ENCODE measurements at places on chromosomes 11 and 22.

GRCh38 chr22:29524442-29525191 lies 28.9 kb downstream of the THOC5 start:
- DNase-seq, result no peak

DNA sequence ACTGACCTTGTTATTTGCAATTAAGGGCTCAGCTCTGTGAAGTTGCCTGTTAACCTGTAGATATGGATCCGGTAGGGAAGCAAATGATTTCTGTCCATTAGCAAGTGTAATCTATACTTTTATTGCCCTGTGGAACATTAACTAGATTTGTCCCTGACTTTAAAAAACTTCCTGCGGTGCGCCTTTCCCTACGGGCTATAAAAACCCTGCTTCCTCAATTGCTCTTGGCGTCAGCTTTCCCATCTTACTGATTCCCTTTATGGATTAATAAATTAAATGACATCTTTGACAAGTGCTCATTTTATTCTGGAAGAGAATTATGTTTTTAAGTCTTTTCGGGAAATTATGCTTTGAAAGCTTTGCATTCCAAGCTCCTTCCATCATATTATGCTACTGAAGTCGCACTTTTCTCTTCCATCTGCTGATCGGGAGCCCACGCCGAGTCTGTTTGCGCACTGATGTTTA lies 18.3 kb upstream of the CLMP start:
- no peak for DNase-seq

- DNase-seq, result no peak
Observed at GRCh38 chr11:19676475-19677380, 35.9 kb upstream of the NAV2 start.

DNA sequence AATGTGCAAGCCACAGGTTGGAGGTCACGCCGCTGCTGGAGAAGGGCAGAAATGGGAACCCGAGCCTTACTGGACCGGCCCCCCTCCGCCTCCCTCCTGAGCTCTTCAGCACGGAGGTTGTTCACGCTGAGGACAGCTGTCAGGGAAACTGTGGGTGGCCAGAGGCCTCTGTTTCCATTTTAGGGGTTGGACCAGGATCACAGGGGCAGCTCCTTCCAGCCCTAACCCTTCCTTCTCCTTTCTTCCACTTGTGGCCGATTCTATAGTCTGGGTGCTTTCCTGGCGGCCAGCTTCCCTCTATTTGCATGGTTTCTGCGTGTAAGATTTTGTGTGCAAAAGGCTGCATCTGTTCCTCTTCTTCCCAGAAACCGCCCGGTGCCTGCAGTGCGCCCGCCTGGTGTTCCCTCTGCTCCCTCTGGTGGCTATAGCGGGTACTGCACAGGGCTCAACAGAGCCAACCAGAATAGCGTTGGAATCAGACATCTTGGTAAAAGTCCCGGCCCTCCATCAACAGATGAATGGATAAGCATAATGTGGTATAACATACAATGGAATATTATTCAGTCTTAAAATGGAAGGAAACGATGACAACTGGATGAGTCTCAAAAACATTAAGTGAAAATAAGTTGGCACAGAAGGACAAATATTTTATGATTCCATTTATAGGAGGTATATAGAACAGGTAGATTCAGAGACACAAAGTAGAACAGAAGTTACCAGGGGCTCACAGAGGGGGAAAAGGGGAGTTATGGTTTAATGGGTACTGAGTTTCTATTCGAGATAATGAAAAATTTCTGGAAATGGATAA lies 8.4 kb upstream of the SLC22A8 start:
- peak; percentile 69 for DNase-seq

DNA sequence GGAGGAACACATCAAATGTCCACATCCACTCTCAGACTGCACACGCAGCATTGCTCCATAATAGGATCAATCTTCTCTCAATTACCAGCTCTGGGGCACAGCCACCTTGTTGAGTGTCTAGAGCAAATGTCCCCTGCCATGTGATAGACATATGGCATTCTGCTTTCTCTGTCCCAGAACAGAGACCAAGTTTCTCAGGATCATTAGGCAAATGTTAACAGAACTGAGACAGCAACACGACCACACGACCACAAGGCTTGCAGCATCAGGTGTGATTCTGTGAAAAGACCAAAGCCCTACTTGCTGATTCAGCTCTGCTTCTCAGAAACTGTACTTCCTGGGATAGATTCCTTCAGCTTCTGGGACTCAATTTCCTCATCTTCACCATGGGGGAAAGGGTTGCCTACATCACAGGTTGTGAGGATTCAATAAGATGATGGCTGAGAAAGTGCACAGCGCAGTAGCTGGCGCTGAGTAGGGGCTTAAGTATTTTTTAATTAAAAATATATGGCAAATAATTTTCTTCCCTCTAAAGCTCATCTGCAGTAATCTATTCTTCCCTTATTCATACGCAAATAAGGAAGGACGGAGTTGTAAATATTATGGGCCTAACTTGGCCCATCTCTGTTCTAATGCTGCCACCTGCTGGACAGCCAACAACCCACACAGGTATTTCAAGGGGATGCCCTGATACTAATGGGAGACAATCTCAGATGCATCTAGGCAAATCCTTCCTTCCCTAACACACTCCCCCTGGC lies 54.3 kb upstream of the USP47 start:
- DNase-seq, result peak; percentile 36

DNA sequence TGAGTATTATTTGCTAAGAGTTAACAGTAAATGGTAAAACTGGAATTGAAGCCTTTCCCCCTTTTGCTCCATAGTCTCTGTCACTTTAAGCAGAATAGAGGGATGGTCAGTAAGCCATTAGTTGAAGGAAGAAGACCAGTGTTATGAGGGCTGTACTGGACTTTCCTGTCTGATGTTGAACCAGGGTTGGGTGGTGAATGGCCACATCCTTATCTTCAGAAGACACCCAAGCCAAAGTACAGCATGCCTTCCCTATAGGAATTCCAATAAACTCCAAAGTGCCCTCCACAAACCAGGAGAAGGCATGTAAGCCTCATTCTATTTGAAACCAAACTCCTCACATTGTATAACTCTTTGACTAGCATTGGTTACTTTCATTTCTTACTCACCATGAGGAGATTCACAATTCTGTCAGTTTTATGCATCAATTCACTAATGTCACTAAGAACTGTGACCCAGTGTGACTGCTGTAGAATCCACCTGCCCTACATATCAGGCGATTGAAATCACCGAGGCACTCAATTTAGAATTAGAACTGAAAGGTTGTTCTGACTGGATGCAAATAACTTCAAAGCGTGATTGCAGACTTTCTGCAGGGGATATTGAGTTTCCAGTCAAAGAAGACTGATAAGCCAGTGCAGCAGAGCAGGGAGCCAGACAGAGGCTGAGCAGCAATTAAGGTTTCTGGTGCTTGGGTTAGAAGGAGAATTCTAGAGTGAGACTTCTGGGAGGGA lies 107.1 kb upstream of the DDI1 start:
- DNase-seq, result no peak

DNA sequence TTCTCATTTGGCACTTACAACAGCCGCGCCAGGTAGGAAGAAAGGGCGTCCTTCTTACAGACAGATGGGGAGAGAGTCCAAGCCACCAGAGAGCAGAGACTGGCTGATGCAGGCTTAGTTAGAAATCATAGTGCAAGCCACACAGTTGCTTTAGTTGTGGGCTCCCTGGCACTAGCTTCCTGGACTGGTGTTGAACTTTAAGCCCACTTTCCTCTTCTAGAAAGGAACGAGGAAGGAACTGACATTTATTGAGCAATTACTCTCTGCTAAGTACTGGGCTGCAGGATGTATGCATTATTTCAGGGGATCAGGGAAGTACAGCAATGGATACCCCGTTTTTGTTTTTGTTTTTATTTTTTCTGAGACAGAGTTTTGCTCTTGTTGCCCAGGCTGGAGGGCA lies 3.0 kb downstream of the BACE1 start:
- DNase-seq, result no peak

- no peak for DNase-seq
Observed at GRCh38 chr11:17699147-17700114, 19.9 kb upstream of the MYOD1 start.

DNA sequence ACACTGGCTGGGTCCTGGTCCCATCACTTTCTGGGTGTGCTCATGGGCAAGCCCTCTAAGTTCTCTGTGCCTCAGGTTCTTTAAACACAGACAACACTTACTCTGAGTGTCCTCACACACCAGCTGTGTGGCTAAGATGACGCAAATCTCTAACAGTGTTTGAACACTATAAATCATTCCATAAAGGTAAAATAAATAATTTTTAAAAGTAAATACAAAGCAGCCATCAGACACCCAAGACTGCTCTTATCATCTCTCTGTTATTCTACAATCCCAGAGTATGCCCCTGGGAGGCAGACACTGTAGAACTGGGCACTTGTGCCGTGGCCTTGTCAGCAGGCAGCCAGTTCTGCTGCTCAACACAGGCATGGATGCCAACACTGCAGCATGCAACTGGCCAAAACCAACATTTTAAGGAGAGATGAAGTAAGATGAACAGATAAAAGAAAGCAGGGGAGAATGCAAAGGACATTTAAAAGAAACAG lies 56.8 kb downstream of the RPL27A start:
- no peak for DNase-seq

DNA sequence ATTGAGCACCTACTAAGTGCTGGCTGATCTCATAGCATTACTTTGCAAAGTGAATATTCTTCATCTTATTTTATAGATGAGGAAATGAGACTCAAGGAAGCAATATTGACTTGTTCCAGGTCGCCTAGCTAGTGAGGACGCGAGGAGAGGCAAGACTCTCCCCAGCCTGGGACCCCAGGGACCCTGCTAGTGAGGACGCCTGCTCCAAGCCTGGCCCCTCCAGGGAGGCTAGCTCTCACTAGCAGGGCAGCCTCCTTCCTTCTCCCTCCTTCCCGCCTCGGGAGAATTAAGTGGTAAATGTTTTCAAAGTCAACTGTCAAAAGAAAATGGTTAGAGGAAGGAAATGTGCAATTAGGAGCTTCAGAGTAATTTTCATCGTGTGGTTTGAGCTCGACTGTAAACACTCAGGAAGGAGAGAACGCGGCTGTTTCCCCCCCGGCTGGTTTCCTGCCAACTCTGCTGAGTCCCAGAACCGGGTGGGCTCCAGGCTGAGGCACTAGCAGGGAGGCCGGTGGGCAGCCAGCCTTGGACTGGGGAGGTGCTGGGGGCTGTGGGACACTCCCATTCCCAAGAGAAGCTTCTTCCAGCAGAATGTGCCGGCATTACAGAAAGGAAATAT lies 17.9 kb downstream of the MYEOV start:
- DNase-seq, result no peak

DNA sequence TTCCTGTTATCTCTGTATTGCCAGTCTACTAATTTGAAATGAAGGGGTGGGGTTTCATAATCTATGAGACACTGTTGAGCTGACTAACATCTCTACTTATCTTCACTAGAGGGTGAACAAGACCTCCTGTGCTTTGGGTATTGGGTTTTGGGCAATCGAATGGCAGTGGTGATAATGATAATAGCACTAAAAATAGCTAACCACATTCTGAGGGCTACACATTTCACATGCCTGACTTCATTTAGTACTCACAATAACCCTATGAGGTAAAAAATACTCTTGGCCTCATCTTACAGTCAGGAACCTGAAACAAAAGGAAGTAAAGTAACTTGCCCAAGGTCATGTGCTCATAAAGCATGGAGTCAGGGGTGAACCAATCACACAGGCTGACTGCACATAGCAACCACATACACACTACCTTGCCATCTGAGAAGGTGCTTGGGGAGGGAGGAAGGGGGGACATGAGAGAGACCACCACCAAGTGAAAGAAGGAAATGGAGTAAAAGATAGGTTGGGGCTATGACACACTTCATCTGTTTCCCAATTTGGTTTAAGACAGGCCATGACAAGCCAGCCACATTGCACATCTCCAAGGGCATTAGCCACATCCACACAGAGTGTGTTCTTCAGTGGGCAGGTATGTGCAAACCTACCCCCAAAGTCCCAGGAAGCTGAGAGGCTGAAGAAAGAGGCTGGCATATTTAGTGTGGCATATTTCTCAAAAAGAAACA lies 387.6 kb upstream of the DDI1 start:
- no peak for DNase-seq

DNA sequence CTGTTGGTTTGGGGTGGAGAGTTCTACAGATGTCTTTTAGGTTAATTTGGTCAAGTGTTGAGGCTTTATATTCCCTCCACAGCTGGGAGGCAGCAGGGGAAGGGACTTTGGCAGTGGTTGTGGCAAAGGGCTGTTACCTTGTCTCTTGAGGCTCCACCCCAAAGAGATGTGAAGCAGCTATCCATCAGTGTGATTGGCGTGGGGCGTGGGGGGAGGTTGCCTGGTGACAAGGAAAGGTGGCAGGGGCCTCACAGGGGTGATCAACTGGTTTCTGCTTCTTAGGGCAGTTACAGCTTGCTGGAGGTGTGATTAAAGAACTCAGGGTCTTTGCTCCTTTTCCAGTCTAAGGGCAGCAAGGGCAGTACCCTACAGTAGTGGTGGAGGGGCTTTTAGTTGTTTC lies 59.3 kb downstream of the FANCF start:
- DNase-seq, result no peak

DNA sequence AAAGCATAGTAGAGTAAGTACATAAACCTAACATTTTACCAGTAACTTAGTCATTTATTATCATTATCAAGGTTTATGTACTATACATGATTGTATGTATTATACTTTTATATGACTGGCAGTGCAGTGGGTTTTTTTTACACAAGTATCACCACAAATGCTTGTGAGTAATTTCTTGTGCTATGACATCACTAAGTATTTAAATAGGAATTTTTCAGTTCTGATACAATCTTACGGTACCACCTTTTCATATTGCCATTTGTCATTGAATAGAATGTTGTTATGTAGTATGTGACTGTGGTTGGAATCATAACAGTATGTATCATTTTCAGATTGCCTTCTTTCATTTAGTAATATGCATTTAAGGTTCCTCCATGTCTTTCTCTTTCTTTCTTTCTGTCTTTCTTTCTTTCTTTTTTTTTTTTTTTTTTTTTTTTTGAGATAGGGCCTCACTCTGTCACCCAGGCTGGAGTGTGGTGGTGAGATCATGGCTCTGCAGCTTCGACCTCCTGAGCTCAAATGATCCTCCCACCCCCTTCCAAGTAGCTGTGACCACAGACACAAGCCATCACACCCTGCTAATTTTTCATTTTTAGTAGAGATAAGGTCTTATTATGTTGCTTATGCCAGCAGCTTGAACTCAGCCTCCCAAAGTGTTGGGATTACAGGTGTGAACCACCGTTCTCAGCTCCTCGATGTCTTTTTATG lies 18.6 kb downstream of the ATM start:
- no peak for DNase-seq

GRCh38 chr22:45435544-45436139 lies 22.1 kb downstream of the RIBC2 start:
- DNase-seq, result peak; percentile 71

GRCh38 chr11:121841487-121842191 lies 274.4 kb downstream of the BLID start:
- DNase-seq, result no peak

- no peak for DNase-seq
Observed at GRCh38 chr22:31143537-31143936, 3.2 kb upstream of the PLA2G3 start.

GRCh38 chr11:20364341-20364792 lies 853 bp downstream of the HTATIP2 start:
- DNase-seq, result no peak

DNA sequence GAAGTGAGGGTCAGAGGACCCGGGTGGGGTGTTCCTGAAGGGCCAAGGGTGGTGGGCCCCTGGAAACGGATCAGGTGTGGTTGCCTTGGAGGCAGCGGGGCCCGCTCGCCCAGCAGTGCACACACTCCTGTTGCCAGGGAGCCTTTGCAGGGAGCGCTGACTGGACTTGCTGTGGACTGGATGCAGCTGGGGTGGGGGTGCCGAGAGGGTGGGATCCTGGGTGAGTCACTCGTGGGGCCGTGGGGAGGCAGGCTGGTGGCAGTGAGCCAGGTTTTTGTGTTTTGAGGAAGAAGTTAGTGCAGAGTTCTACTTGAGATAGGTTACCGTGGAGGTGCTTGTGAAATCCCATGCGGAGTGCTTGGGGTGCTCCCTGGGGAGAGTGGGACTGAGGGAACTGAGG lies 1.3 kb downstream of the MRPL23 start:
- no peak for DNase-seq
